Testis (tissue), 5 donors: ENCODE measurements at places on chromosomes 6 and 20. TPM values are rescaled to one million over a fixed set of nuclear protein-coding genes. Genes with fewer than 3 reads are reported as not detected.
A peak's percentile ranks its signal among the peaks of the same experiment; 100 is the strongest.

DNA sequence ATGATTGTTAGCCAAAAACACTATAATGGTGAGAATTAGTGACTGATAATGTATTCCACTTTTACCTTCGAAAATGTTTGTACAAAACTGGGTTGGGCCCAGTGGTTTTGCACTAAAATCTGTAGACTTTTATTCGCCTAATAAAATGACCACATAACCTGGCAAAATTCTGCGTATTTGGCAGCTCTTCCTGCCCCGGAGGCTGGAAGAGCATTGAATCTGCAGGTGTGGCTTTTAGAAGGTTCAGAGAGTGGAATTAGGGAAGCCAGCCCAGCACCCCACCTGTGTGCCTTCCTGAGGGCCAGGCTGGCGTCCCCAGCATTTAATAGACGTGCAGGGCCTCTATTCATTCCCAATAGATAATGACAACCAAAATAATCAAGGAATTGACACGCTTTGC, 256.7 kb downstream of the UST start:
- no peak for DNase-seq

DNA sequence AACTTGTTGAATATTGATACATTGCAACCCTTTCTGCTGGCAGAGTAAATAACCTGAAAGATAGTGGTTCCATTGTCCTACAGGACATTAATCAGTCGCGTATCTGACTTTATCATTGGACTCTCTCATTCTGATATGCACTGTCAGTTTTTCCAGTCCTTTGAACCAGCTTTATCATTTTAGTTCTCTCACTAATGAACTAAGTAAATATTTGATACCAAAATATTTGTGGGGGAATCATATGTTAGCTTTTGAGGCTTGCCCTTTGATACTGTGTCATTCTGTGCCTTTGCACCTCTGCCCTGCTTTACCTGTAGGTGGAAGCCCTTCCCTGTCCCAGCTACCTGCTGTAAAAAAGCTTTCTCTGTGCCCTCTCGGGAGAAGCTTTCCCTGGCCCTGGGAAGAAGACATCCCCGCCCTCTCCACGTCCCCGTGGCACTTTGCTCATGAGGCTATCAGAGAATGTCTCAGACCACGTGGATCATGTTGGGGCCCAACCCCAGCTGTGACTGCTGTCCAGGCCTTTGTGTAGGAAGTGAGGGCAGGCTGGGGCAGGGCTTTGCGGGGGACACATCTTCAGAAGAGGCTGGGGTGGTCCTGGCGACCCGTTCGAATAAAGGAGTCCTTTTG, 117.8 kb upstream of the NXT1 start:
- DNase-seq: no peak

DNA sequence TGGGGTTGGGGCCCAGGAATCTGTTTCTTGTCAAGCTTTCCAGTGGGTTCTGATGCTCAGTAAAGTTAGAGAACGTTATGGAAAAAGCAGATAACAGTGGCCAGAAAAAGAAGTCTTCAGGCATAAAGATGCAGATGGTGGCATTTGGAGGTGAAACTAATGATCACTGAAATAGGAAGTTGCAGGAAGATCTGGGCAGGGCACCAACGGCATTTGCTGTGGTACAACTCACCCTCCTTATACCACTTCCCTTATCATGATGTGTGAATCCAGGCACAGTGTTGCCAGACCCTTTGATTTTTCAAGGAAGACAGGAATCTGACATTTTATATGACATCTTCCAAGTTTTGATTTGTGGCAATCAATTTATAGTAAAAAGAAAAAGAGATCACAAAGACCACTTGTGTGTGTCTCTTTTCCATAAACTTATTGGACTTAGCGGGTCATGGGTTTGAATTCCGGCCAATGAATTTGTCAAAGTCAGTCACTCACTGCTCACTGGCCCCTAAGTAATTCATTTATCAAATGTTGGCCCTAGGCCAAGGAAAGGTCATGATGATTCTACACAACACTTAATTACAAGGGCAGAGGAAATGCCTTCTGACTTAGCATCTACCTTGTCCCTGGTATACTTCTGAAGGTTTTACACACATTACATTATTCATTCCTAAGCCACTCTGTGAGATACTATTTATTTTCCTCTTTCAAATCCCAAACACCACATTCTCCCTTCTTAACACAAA, 37.6 kb downstream of the LAMP5 start:
- DNase-seq: no peak

GRCh38 chr6:85772641-85773040, 130.0 kb upstream of the SYNCRIP start:
- no peak for DNase-seq

GRCh38 chr20:24784607-24785006, 164.5 kb upstream of the CST7 start:
- no peak for DNase-seq

GRCh38 chr6:74000666-74001490, 304.9 kb downstream of the CD109 start:
- DNase-seq: no peak

DNA sequence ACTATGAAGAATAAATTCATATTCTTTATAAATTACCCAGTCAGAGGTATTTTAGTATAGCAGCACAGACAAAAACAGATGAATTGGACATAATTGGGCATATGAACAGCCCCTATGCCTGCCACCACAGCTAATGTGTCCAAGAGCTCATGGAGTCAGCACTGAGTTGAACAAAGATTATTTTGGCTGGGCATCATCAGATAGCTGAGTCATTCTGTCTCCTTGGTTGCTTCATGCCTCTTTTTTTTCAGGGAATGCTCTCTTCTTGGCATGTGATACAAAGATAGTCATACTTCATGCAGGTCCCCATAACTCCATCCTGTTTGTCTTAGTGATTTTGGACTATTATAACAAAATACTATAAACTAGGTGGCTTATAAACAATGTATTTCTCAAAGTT, 275.6 kb downstream of the TENT5A start:
- DNase-seq: no peak

- DNase-seq: no peak
Measured at GRCh38 chr6:117928833-117929232, 21.8 kb downstream of the SLC35F1 start.

DNA sequence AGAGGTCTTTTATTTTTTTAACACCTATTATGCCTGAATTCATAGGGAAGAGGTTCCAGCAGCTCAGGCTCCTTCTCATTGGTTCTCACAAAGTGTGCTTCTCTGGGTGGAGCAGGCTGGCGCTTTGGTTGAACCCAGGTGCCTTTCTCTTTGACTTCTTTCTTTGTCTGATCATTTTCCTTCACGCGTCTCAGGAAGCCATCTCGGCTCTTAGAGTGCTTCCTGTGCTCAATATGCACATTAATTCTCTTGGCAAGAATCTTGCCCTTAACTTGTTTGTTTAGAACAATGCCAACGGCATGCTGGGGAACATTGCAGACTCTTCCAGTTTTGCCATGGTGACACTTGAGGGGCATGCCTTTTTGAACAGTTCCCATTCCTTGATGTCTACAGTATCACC, 44.2 kb upstream of the RNF24 start:
- no peak for DNase-seq

- DNase-seq: no peak
Measured at GRCh38 chr6:35092362-35093117, 48.6 kb downstream of the TCP11 start.

The CST1 gene
- 1.1 TPM for total RNA-seq

- no peak for DNase-seq
Measured at GRCh38 chr6:151534576-151534975, 40.8 kb downstream of the CCDC170 start.

DNA sequence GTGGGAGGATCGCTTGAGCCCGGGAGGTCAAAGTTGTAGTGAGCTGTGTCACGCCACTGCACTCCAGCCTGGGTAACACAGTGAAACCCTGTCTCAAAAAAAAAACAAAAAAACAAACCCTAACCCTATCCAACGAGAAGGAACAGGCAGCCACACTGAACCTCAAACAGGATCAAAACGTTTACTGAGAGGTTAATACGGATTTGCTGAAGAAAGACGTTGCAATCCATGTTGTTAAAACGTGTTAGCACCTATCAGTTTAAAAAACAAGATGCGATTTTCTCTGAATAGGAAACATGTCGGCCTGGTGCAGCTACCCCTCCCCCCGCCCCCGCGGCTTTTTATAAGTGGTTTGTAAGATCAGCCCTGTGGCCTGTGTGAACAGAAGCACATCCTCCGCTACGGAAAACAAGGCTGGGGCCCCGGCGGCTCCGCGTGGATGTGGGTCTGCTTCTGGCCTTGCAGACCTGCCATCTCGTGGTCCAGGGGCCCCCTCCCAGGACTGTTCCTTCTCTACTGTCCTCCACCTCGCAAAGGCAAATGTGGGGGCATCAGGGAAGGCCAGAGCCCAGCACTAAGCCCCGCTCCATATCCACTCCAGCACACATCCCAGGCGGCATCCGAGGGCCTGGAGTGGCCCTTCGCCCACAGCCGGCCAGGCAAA, 11.4 kb downstream of the SLC2A4RG start:
- DNase-seq: no peak

The CYP39A1 gene
- total RNA-seq: 13.5 TPM

DNA sequence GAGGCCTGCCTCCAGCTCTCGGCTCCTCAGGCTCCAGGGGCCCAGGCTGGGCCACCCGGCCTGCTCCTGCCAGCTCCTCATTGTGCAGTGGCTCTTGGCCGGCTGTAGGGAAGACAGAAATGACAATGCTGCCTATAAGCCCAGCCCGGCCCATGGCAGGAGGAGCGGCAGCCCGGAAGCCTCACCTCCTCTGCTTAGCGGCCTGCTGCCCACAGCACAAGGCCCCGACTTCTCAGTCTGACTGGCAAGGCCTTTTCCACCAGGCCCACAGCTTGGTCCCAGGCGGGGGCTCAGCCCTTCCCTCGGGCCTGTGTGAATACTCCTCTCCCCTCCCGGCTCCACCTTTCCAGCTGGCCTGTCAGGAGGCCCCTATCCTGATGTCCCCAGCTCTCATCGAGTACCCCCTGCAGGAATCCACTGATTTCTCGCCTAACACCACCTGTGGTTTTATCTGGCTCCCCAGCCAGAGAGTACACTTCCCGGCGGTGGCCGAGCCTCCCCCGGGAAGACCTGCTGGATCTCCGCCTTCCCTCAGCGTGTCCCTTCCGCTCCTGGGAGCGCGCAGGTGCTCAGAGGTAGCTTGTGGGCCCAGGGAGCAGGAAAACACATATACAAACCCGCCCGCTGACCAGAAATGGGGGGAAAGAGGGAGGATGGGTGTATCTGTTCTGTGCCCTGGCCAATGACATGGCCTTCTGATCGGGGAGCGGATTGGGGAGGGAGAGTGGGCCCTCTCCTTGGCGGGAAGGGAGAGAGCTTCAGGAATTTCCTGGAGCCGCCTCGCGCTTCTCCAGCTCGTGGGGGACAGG, 963 bp downstream of the DDRGK1 start:
- peak; percentile 19 for DNase-seq

- no peak for DNase-seq
Measured at GRCh38 chr6:12418946-12419345, 128.8 kb downstream of the EDN1 start.

GRCh38 chr6:31814677-31815024, 432 bp downstream of the HSPA1L start:
- peak; percentile 97 for DNase-seq

The SIRPG gene
- 1.1 TPM for total RNA-seq

The CST4 gene
- total RNA-seq: not detected

DNA sequence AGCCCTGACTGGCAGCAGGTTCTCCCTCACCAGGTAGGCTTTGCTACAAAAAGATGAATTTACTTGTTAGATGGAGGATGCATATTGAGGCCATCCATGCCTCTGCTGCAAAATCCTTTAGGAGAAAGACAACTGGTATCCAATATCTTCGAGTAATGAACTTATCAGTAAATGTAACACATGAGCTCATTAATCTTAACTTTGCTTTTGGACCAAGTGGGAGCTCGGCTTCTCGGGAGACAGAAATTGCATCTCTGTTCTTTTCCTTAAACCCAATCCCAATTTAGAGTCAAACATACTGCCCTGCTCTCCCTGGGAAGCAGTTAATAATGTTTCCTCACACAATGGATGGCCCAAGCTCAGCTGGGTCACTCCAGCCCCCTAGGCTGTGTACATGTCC, 330.5 kb downstream of the ZFAND3 start:
- no peak for DNase-seq

The BPIFA1 gene
- total RNA-seq: not detected

GRCh38 chr20:53643031-53643832, 49.6 kb upstream of the ZNF217 start:
- no peak for DNase-seq

The LAMA2 gene
- 94.8 TPM for total RNA-seq

- DNase-seq: no peak
Measured at GRCh38 chr6:112287577-112288225, 33.3 kb upstream of the LAMA4 start.

DNA sequence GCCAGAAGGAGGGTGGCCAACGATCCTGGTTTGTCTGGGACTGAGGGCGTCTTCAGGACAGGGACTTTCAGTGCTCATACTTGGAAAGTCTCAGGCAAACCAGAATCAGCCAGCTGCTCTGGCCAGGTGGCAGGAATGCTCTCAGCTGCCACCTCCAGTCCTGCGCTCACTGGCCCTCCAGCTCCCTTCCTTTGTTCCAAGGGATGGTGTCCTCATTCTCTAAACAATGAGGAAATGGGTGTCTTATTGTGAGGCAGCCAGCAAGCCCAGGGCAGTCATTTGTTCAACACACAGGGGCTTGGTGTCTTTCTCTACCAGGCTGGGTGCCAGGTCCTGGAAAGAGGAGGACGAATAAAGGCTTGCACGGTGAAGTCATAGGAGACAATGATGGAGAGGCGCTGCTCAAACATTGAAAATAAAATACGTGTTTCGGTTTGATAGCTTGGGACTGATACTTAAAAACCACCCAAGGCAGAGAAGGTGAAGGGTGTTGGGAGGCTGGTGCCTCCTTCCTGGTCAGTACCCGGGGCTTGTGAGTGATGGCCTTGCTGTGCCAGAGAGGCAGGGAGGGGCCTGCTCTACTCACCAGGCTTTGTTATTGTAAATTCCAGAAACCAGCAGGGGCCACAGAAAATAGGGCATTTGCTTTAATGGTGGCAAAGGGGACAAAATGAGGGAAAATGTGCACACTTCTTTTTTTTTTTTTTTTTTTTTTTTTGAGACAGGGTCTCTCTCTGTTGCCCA, 11.3 kb upstream of the TMEM181 start:
- DNase-seq: peak; percentile 15

GRCh38 chr6:157885876-157886275, 62.8 kb downstream of the SNX9 start:
- no peak for DNase-seq

- no peak for DNase-seq
Measured at GRCh38 chr6:91281901-91282300, 695.0 kb upstream of the MAP3K7 start.

- DNase-seq: no peak
Measured at GRCh38 chr6:38404900-38405556, 234.7 kb downstream of the BTBD9 start.

DNA sequence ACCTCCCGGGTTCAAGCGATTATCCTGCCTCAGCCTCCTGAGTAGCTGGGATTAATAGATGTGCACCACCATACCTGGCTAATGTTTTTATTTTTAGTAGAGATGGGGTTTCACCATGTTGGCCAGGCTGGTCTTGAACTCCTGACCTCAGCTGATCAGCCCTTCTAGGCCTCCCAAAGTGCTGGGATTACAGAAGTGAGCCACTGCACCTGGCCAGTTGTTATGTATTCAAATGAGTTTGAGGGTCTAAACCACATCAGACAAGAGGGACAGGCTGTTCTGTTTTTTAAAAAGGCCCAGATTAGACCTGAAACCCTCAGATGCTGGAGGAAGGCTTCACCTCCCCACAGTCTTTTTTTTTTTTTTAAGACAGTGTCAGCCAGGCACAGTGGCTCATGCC, 4.1 kb upstream of the SPAG4 start:
- DNase-seq: no peak

GRCh38 chr6:137641474-137642077, 147.4 kb upstream of the OLIG3 start:
- DNase-seq: peak; percentile 84
